ENCODE measurements at places on chromosomes 6 and 20.
A peak's percentile ranks its signal among the peaks of the same experiment; 100 is the strongest.

DNA sequence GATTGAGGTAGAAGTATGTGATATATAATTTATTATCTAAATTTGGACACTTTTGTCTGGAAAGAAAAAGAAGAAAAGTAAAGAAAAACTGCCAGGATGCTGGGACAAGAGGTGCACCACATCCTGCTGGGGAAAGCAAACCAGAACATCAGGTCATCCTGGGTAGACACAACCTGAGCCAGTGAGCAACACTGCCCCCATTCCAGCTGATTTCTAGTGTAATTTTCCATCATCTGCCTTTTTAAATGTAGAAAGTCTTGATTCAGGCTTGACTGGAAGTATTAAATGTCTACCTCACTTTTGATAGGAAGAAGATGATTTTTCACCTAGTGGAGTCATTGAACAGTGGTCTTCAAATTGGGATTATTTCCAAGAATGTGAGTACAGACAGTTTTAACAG is 1164.5 kb upstream of the CITED2 start:
- no peak for ATAC-seq

DNA sequence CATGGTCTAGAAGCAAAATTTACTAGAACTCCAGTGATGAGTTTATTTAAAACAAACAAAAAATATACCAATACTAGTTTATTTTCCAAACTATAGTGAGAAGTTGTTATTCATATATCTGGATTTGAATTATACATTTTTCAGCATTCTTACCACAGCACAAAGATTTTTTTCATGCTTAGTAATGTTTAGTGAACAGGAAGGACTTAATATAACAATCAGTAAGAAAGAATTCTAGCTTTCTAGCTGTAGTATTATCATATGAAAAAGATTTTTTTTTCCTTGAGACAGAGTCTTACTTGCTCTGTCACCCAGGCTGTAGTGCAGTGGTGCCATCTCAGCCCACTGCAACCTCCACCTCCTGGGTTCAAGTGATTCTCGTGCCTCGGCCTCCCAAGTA is 13.8 kb downstream of the MARCKS start:
- no peak for ATAC-seq

DNA sequence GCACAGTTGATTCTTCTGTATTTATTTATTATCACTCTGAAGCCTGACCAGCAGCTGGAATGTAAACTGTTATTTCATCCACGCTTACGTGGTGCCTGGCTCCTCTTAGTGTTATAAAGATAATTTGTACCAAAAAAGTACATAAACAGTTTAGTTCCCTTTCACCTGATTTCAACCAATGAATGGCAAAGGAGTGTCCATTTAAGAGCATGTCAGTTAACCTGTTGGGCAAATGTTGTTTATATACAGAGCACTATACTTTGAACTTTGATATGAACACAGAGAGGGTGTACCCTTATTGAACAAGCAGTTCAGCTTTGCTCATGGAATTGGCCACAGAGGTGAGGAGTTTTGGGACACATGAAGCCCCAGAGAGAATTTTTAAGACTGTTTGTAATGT is 7.2 kb upstream of the CTCFL start:
- no peak for ATAC-seq

- no peak for ATAC-seq
Observed at GRCh38 chr20:16082051-16082550, 491.1 kb downstream of the KIF16B start.

DNA sequence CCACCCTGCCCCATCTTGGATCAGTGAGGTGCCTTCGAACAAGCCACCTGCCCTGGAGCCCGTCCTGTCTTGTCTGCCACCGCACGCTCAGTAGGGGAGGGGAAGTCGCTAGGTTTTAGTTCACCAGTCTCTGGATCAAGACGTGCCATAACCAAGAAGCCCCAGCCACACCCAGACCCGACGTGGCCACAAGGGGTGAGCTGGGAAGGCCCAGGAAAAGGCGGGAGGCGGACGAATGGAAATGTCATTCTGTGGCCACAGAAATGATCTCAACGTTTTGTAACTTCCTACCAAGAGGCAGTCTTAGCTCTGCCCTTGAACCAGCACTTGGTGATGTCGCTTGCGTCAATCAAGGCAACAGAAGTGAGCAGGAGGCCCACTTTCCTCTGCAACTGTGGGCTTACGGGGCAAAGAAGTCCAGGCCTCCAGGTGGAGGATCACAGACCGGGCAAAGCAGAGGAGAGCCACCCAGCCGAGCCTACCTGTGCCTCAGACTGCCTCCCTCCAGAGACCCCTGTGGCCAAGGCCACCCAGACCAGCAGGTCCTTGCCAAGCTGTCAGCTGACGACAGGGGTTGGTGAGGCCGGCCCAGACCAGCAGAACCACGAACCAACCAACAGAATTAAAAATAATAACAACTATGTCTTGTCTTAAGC is 14.5 kb downstream of the GMEB2 start:
- peak; percentile 25 for ATAC-seq

- no peak for ATAC-seq
Observed at GRCh38 chr6:27861276-27861840, 50.8 kb downstream of the OR2B2 start.

GRCh38 chr20:49347156-49347555 is 69.3 kb upstream of the ZNFX1 start:
- no peak for ATAC-seq

DNA sequence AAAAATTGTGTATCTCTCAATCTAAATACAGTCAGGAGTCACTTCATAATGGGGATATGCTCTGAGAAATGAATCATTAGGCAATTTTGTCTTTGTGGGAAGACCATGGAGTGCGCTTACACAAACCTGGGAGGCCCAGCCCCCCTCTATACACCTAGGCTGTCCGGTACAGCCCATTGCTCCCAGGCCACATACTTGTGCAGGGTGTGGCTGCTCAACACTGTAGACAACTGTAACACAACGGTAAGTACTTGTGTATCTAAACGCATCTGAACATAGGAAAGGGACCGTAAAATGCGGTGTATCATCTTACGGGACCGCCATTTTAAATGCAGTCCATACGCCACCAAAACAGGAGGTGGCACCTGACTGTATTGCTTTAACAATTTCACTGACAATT is 58.0 kb upstream of the FRMD1 start:
- no peak for ATAC-seq

GRCh38 chr6:91580635-91581034 is 993.8 kb upstream of the MAP3K7 start:
- ATAC-seq: no peak

GRCh38 chr20:63529861-63530787 is 7.1 kb downstream of the PTK6 start:
- no peak for ATAC-seq

DNA sequence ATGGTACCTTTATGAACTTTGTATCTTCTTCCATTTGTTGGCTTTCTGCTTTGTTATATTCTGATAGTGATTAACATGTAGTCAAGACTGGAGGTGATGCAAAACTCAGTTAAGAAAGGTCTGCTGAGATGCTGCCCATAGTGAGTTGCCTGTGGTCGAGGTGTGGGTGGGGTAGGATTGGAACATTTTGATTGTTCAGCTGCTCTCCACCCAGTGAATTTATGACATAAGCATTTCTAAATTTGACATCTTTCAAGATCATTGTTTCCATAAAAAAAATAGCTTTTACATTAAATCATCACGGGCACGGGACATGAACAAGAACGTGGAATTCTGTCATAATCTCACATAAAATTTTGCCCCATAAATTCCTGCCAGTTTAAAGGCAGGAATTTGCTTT is 146.6 kb upstream of the POU3F2 start:
- ATAC-seq: no peak

- peak; percentile 12 for ATAC-seq
Observed at GRCh38 chr20:63342561-63343459, 18.3 kb downstream of the CHRNA4 start.

DNA sequence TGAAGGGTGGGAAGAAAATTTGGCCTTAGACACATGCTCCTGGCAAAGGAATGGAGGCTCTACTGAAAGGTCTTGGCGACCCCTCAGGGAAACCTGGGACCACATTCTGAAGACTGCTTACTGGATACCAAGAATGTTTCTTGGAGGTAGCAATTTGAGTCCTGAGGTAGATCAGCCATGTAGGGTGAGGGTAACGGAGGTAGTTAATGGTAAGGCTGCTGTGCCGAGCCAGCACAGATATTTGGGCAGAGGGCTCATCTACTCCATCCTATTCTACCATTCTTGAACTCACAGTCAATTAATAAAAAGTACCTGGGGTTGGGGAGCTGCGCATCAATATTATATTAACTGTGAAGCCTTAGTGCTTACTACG is 401 bp upstream of the PHF3 start:
- ATAC-seq: peak; percentile 9

DNA sequence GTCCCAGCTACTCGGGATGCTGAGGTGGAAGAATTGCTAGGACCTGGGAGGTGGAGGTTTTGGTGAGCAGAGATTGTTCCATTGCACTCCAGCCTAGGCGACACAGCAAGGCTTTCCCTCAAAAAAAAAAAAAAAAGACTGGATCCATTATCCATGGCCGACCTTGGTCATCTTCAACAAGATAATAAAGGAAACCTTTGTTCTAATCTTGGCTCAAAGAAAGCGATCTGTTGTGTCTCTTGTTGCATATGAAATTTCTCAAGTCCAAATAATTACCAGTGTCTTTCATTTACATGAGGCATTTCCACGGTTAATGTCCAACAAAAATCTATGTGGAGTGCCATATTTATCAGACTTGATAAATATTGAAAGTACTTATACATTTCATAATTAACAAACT is 23.7 kb upstream of the KIF16B start:
- no peak for ATAC-seq

GRCh38 chr6:139595183-139595582 is 220.7 kb upstream of the CITED2 start:
- ATAC-seq: no peak

DNA sequence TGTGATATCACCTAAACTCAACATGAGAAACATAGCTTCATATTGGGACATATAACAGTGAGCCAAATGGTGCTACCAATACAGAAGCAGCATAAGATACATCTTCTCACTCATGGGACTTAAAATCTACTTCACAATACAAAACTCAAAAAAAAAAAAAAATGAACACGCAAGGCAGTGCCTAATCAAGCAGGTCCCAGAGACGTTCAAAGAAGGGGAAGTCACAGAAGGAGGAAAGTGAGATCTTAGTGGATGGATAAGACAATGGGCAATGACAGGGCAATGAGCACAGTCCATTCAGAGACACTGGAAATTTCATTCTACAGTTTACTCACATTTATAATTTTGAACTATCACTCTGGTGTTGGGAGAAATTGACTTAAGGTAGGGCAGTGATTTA is 88.3 kb downstream of the FAM50B start:
- no peak for ATAC-seq

GRCh38 chr6:133743621-133744020 is 145.3 kb upstream of the TCF21 start:
- ATAC-seq: no peak

GRCh38 chr6:168097621-168098430 is 18.8 kb upstream of the FRMD1 start:
- ATAC-seq: no peak

DNA sequence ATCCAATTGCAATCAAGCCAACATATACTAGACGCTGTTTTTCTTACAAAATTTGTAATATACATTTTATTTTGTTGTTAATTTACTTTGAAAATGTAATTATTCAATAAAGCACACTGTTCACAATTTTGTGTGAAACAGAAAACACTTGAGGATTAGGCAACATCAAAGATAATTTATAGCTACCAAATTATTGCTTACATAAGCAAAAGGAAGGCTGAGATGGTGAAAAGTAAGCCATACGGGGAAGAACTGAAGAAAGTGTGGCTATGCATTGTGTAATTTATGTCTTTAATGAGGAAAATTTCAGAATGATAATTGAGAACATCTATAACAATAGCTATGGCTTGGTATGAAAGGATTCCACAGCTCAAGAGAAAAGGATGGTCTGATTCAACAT is 192.0 kb downstream of the RNF144B start:
- ATAC-seq: no peak

DNA sequence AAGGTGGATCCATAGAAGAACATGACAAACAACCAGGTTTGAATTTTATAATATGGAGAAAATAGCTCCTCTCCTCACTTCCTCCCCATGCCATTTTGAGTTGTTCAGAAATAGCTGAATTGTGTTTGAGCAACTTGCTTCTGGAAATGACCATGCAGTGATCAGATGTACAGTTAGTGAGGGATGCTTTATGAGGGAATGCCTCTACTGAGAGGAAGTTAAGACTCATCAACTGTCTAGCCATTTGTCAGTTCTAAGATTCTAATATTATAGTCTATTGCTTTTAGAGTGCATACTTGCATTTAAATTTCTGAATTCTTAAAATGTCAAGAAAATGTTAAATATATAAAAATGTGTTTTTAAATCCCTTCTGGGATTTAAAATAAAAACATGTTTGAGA is 3.8 kb downstream of the LAMA2 start:
- ATAC-seq: no peak

GRCh38 chr6:162887981-162888689 is 160.4 kb downstream of the PACRG start:
- ATAC-seq: no peak

GRCh38 chr6:117409420-117409819 is 16.3 kb downstream of the ROS1 start:
- no peak for ATAC-seq

- no peak for ATAC-seq
Observed at GRCh38 chr6:9795880-9796279, 619.0 kb downstream of the TFAP2A start.

- ATAC-seq: no peak
Observed at GRCh38 chr6:118403036-118403435, 145.1 kb upstream of the PLN start.

DNA sequence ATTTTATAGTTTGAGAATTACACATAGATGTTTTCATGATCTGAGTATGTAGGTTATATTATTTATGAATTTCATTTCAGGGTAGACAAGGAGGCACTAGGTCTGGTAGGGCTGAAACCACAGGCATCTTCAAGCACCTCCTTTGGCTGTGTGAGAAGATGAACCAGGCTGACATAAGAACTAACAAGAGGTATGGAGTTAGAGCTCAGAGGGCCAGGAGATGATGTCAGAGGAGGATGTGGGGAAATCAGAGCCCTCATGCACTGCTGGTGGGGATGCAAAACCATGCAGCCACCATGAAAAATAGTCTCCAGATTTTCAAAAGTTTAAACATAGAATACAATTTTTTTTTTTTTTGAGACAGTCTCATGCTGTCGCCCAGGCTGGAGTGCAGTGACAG is 13.6 kb upstream of the RIPOR3 start:
- no peak for ATAC-seq

DNA sequence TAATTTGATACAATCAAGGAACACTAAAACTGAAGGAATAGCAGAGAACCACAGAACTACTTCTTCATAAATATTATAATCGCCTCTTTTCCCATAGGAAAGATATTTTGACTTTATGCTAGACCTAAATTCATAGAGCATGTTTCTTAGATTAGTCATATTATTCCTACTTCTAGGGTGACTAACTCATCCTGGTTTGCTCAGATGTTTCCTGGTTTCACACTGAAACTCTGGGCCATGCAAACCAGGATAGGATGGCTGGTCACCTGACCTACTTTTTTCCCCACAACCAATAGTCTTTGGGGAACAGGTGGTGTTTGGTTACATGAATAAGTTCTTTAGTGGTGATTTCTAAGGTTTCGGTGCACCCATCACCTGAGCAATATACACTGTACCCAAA is 42.8 kb downstream of the MMS22L start:
- no peak for ATAC-seq

GRCh38 chr6:38796850-38797249 is 81.7 kb downstream of the DNAH8 start:
- ATAC-seq: no peak
